ENCODE measurements at places on chromosomes 1 and 21.

GRCh38 chr1:169624122-169624521 lies 5.8 kb downstream of the SELP start:
- no peak for DNase-seq

GRCh38 chr1:78553859-78554258 lies 63.1 kb downstream of the PTGFR start:
- no peak for DNase-seq

DNA sequence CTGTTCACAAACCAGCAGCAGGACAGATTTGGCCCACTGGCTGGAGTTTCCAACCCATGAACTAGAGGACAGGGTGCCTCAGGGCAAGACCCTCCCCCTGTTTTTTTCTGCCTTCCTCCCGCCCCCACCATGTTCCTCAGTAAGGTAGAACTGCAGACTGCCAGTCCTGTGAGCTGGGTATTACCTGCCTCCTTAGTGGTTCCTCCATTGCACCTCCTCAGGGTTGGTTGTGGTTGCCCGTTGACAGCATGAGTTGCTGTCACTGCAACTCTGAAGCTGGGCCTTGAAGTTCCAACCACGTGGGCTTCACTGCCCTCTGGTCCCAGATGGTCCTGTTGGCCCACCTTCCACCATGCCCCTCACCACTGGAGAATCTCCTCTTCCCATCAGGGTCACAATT lies 28.8 kb downstream of the TENT5C start:
- DNase-seq = no peak

DNA sequence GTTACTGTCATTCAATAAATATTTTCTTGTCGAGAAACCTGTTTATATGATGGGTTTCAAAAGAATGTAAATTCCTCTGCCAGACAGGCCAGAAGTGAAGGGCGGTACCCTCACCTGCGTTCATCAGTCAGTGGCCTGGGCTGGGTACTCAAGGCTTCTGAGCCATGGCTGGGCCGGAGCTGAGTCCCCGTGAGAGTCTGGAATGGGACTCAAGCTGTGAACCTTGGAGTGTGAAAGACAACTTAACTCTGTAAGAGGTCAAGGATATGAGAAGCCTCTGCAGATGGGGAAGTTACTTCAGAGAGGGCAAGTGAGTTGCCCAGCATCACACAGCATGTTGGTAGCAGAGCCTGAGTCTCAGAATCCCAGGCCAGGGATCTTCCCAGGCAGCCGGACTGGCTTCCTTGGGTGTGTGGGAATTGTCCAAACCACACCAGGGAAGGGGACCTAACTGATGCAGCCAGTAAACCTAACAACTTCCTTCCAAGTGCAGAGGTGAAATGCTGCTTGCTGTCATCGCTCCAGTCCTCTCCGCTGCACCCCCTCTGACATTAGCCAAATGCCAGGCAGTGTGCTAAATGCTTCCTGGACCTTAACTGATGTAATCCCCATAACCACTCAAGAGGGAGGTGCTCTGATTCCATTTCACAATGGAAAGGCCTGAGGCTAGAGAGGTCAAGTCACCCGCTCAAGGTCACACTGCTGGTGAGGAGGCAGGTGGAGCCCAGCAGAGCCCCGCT lies 4.8 kb downstream of the DISP3 start:
- peak; percentile 2 for DNase-seq

DNA sequence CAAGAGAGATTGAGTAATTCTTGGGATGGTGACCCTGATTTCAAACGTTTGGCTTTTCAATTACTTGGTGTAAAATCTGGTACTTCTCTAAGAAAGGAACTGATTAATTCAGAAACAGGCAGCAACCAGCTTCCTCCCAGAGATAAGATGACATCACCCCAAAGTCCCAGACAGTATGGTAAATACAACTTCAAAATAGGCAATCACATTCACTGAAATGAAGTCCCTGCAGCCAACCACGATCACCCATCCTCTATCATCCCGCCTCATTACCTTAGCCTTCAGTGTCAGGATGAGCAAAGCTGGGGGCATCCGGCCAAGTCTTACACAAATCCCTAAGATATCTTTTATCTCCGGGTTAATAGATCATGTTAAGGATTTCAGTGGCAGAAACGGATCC lies 26.4 kb upstream of the RUNX1 start:
- no peak for DNase-seq

GRCh38 chr1:76546354-76546933 lies 320.8 kb upstream of the ST6GALNAC5 start:
- no peak for DNase-seq

DNA sequence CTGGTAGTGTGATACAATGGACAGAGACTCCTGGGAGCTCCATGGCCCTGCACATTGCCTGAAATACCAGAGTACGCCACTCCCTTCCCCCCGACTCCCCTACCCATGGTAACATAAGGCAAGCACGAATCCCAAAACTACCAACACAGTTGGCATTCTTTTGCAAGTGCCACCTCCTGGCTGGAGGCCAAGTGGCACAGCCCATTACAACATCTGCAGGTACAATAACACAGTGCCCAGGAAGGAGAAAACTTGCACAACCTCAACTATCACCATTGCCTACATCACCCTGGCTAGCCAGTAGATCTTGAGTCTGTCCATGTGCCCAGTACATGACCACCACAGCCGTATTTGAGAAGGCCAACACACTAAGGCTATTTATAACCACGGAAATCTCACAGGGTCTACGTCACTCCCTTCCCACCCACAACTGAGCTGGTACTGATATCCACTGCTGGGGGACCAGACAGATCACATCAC lies 11.7 kb downstream of the ADAMTS1 start:
- DNase-seq = no peak

Data from NCI-H146 (cell line).